ENCODE measurements at places on chromosomes 13 and 19.

DNA sequence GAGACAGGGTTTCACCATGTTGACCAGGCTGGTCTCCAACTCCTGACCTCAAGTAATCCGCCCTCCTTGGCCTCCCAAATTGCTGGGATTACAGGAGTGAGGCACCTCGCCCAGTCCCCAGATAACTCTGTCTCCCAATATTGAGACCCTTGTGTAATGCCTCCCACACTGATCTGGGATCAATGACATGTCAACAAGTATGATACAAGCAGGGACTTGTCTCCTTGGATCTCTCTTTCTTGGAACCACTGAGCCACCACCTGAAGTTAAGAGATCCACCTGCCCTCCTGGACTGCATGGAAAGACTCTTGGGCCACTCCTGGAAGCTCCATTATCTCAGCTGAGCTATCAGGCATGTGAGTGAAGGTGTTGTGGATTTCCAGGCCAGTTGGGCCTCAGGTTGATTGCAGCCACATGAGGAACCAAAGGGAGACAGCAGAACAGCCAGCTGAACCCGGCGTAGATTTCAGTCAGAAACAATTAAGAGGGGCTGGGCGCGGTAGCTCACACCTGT is 15.1 kb downstream of the NFKBID start:
- no peak for DNase-seq

DNA sequence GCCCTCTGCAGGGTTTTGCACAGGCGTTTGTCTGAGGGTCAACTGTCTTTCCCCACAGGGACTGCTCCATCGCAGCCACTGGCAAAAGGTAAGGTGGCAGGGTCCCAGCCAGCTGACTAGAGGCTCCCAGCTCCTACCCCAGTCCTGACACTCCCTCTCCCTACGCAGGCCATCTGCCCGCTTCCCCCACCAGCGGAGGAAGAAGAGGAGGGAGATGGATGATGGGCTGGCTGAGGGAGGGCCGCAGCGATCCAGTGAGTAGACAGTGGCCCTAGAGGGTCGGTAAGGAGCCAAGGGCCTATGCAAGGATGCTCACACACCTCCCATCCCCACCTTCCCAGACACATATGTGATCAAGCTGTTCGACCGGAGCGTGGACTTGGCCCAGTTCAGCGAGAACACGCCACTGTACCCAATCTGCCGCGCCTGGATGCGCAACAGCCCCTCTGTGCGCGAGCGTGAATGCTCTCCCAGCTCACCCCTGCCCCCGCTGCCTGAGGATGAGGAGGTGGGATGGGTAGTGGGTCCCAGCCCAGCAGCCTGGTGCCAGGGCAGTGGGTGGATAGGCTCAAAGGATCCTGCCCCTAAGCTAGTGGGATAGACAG is 4.0 kb downstream of the HSPB6 start:
- DNase-seq = no peak

DNA sequence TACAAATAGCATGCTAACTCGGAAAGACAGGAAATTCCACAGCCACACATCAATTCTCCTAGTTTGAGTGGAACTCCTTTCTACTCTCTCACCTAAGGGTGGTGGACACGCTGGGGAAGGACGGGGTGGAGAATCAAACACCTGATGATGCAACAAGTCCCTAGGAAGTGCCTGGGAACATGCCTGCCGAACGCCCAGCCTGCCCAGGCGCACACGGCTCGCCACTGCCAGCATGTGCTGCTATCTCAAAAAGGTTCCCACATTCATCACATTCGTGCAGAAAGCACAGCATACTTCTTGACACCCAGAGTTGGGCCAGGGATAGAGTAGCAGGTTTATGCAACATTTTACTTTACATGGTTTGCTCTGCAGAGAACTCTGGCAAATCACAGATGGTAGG is 164.6 kb downstream of the ABCC4 start:
- DNase-seq = no peak

- DNase-seq = no peak
Measured at GRCh38 chr19:49492573-49493405, 3.4 kb upstream of the RPS11 start.

GRCh38 chr13:51105046-51105445 is 6.0 kb downstream of the C13orf42 start:
- no peak for DNase-seq

- peak; percentile 6 for DNase-seq
Measured at GRCh38 chr13:38350114-38350617, 515 bp downstream of the UFM1 start.

DNA sequence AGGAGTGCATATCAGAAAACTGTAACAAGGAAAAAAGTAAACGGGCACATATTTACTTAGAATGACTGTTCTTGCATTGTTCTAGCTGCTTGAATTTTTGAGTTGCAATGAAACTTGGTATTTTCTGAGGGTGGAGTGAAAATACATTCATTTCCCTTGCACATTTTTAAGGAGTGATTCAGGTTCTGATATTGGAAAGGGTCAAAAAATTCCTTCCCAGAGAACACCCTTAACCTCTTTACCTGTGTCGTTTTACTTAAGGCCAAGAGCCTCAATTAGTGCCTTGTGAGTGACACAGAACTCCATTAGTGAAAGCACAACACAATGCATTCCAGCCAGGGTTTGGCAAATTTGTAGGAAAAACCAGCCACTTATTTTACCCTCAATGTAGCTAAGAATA is 2.3 kb downstream of the ITGBL1 start:
- DNase-seq = no peak

DNA sequence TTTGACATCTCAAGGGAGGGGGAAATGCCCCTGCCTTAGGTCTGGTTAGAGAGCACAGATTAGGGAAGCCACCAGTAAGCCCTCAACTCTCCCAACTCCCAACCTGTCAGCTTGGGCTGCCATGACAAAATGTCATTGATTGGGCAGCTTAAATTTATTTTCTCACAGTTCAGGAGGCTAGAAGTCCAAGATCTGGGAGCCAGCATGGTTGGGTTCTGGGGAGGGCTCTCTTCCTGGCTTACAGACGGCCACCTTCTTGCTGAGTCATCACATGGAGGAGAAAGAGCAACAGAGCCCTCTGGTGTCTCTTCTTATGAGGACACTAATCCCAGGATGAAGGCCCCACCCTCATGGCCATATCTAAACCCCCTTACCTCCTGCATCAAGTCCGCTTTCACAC is 24.2 kb downstream of the C19orf12 start:
- no peak for DNase-seq

DNA sequence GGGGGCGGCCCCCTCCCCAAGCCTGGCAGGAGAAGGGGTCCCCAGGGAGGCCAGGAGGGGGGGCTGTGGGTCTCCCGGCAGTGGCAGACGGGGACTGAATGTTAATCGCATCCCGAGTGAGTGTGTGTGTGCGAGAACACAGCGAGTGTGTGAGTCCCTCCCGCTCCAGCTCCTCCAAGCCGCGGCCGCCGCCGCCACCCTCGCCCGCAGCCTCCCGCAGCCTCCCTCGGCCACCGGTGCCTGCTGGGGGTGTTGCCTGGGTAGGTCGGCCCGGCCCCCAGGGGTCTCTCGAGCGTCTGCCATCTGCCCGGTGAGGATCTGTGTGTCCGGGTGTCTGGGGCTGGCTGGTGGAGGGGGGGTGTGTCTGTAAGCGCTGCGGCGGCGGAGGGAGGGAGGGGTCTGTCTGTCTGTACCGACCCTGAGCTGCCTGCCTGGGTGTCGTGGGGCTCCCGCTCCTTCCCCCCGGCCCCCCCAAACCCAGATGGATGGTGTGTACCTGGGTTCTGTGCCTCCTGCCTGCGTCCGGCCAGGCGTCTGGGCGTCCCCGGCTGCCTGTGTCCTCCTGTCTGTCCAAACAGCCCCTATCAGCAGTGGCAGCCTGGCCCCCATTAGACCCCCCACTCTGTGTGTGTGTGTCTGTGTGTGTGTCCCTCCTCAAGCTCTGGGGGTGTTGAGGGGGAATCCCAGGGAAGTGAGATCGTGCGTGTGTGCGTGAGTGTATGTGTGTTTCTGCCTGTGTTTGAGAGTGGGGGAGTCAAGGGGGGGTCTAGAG is at the start of gene GRIN2D:
TSS of gene GRIN2D (plus strand) at position 110 of the 772 bp plus-strand sequence. CDS start 4,725 bp downstream, outside the sequence.
- DNase-seq = no peak

GRCh38 chr19:32189956-32190706 is 155.3 kb upstream of the ZNF507 start:
- DNase-seq = no peak

GRCh38 chr13:27638521-27638920 is 16.8 kb downstream of the POLR1D start:
- no peak for DNase-seq

DNA sequence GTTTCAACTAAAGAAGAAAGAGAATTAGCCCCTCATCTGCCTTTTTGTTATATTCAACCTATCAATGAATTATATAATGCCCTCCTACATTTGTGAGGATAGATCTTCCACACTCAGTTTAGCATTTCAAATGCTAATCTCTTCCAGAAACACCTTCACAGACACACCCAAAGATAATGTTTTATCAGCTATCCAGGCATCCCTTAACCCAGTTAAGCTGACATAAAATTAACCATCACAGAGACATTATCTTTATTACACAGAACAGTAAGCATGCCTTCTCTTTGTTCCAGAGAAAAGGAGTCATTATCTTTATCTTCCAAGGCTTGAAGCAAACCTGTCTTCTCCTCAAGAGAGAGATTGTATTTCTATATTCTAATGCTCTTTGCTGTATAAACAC is 53.1 kb downstream of the PCDH20 start:
- DNase-seq = no peak

DNA sequence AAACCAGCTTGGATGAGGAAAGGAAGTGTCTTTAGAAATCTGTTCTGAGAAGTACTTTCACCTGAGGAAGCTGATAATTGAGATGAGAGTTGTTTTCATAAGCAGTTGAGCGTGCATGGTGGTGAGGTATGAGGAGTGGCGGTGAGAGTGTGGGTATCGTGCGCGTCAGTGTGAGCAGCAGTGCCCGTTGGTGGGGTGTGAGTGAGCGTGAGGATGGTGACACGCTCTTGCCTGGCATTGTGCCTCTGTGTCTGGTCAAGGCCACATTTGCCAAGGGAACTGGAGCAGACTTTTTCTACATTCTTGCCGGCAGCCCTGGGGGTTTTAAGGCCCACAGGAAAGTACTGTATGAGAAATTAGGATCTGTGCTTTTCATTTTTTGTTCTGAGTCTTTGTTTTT is 36.5 kb upstream of the TEX29 start:
- DNase-seq = no peak
